ENCODE measurements at places on chromosomes 5 and 9. TPM values are rescaled to one million over a fixed set of nuclear protein-coding genes. Genes with fewer than 3 reads are reported as not detected.
A peak's percentile ranks its signal among the peaks of the same experiment; 100 is the strongest.

GRCh38 chr9:75438716-75439115 is 350.4 kb downstream of the OSTF1 start:
- DNase-seq: no peak

Gene PCDHB16
- 2.5 TPM for total RNA-seq

GRCh38 chr9:34701769-34702736 is 7.9 kb downstream of the CCL21 start:
- peak; percentile 92 for DNase-seq

Gene PCDHA4
- total RNA-seq: 0.08 TPM

Gene ZBED3
- total RNA-seq: 6.5 TPM

- no peak for DNase-seq
Measured at GRCh38 chr5:126456217-126456820, 33.1 kb downstream of the GRAMD2B start.

- DNase-seq: peak; percentile 37
Measured at GRCh38 chr5:179187681-179188575, 127.8 kb downstream of the ZNF354C start.

Measured in Right ventricle myocardium inferior (tissue), 1 donor.